Astrocyte (in vitro differentiated cells and primary cell): ENCODE measurements at places on chromosomes 11 and 22. TPM values are rescaled to one million over a fixed set of nuclear protein-coding genes. Genes with fewer than 3 reads are reported as not detected.
A peak's percentile ranks its signal among the peaks of the same experiment; 100 is the strongest.

Gene KIRREL3
- total RNA-seq, result 0.79 and 0.91 TPM in 2 replicates

Gene CCDC134
- 7.7 and 11.3 TPM in 2 replicates for total RNA-seq

Gene LRRC32
- 24.4 and 43.7 TPM in 2 replicates for total RNA-seq

Gene B3GAT3
- 52.4 and 54.5 TPM in 2 replicates for total RNA-seq

Gene MUC5AC
- not detected in 2 replicates for total RNA-seq

Gene EXPH5
- total RNA-seq, result 4.7 and 7.9 TPM in 2 replicates

Gene MRPL17
- 89.2 and 89.9 TPM in 2 replicates for total RNA-seq

Gene CCDC73
- total RNA-seq, result not detected in 2 replicates

Gene MPPED2
- total RNA-seq, result 1.1 and 1.6 TPM in 2 replicates

Gene CTNND1
- 235 and 243 TPM in 2 replicates for total RNA-seq

GRCh38 chr22:29948385-29948769 lies 65.4 kb downstream of the MTMR3 start:
- no peak overlapping the region for H3K4me3 ChIP-seq
- peak overlapping the region; percentile 2 for H3K27ac ChIP-seq

GRCh38 chr11:9905960-9906791 lies 242.3 kb downstream of the SWAP70 start:
- H3K4me3 ChIP-seq, result no peak overlapping the region
- peak overlapping the region; percentile 85 for H3K27ac ChIP-seq
- no peaks in the 10 kb centered on the region for H3K27me3 ChIP-seq
- peaks cover 20% of the 10 kb centered on the region for H3K4me1 ChIP-seq

DNA sequence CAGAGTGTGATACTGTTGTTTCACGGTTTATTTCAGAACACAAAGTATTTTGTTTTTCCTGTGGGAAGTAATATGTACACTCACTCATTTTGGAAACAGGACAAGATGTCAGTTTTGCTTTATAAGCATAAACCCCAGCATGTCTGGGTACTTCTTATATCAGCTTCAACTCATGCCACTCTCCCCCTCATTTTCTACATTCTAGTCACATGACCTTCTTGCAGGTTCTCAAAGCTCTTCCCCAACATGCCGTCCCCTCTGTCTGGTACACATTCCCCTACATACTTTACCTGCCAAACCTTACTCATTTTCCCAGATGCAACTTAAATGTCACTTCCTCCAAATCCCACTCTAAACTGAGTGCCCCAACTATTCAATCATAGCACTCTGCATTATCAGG lies 1.6 kb upstream of the CTR9 start:
- H3K36me3 ChIP-seq, result peaks cover 6% of the 10 kb centered on the region
- H3K27ac ChIP-seq, result no peak overlapping the region
- peaks cover 8% of the 10 kb centered on the region for H3K4me1 ChIP-seq

- H3K4me3 ChIP-seq, result no peak overlapping the region
- H3K36me3 ChIP-seq, result no peaks in the 10 kb centered on the region
- no peak overlapping the region for H3K27ac ChIP-seq
- no peak for DNase-seq
- H3K4me1 ChIP-seq, result no peaks in the 10 kb centered on the region
- no peaks in the 10 kb centered on the region for H3K27me3 ChIP-seq
Observed at GRCh38 chr11:26698224-26698623, 23.6 kb downstream of the SLC5A12 start.

- no peaks in the 10 kb centered on the region for H3K4me1 ChIP-seq
- no peaks in the 10 kb centered on the region for H3K36me3 ChIP-seq
- H3K27me3 ChIP-seq, result no peaks in the 10 kb centered on the region
- no peak for DNase-seq
Observed at GRCh38 chr22:33095661-33096060, 37.5 kb upstream of the SYN3 start.

DNA sequence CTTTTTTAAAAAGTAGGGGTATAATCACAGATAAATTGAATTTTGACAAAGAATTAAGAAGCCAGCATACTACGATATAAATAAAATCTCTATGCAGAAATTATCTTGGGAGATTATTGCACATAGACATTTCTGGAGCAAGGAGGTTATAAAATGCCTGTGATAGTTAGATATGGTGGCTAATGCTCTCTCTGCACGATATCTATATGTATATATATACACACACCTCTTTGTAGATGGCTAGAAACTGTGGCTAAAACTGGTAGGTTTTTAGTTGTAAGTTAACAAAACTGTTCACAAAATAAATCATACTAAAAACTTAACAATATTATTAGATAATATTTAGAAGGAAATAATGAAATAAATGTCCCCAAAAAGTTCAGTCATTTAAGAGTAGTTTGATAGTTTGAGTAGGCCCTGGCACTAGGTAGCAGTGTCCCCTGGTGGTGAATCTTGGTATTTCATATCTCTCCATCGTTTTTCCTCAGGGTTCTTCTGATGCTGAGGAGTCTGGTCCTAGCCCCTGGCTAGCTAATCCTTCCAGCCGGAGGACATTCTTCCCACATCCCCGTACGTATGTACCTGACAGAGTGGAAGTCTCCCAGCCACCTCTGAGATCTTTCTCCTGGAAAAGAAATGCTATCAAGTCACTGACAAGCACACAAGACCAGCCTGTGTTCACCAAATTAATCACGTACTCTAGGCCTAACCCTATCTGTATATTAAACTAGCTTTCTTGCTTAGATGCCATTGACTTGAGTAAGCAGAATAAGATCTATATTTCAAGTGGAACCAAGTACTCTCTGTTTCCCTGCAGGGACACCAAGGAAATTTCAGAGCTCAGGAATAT lies 32.2 kb downstream of the ART5 start:
- no peak overlapping the region for H3K27ac ChIP-seq
- DNase-seq, result no peak
- no peaks in the 10 kb centered on the region for H3K4me1 ChIP-seq
- H3K4me3 ChIP-seq, result no peak overlapping the region

GRCh38 chr11:69085490-69086095 lies 36.9 kb downstream of the TPCN2 start:
- H3K4me3 ChIP-seq, result no peak overlapping the region
- peaks cover 16% of the 10 kb centered on the region for H3K4me1 ChIP-seq
- no peaks in the 10 kb centered on the region for H3K27me3 ChIP-seq
- H3K36me3 ChIP-seq, result no peaks in the 10 kb centered on the region

DNA sequence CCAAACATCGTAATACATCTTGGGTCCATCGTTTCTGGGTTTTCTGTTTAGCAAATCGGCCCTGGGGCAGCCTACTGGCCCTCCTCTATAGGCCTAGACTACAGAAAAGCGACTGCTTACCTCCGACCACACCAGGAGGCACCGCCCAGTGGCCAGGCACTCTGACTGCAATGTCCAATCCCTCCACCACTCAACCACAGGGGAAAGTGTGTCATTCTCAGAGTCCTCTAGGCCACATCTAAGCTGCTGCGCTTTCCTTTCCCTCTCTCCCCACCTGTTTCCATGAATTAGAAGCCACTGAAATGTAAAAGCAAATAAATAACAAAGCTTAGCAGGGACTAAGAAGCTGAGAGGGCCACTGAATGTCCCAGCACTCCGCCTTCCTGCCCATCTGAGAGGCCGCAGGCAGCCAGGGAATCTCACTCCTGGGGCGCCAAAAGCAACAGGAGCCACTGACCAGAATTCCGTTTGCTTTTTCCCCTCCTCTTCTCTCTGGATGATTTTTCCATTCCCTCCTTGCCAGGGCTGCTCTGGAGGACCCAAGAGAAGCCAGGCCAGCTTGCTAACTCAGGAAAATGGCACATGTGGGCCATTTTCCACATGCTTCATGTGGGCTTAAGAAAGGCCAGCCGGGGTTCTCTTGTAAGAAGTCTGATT lies 50.1 kb upstream of the FLI1 start:
- H3K27ac ChIP-seq, result no peak overlapping the region
- no peaks in the 10 kb centered on the region for H3K36me3 ChIP-seq
- no peak overlapping the region for H3K4me3 ChIP-seq
- DNase-seq, result no peak
- H3K27me3 ChIP-seq, result no peaks in the 10 kb centered on the region

DNA sequence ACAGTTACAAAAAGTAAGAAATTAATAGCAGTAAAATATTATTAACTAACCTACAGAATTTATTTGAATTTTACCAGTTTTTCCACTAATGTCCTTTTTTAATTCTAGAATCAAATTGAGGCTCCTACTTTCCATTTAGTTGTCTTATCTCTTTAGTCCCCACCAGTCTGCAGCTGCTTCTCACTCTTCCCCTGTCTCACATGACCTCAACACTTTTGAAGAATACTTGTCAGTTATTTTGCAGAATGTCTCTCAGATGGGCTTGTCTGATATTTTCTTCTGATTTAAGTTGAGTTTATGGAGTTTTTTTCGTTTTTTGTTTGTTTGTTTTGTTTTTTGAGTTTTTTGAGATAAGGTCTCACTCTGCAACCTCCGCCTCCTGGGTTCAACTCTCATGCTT lies 74.3 kb upstream of the ADORA2A start:
- no peak overlapping the region for H3K4me3 ChIP-seq
- H3K27me3 ChIP-seq, result no peaks in the 10 kb centered on the region
- H3K36me3 ChIP-seq, result peaks cover 10% of the 10 kb centered on the region
- H3K4me1 ChIP-seq, result no peaks in the 10 kb centered on the region
- no peak for DNase-seq

DNA sequence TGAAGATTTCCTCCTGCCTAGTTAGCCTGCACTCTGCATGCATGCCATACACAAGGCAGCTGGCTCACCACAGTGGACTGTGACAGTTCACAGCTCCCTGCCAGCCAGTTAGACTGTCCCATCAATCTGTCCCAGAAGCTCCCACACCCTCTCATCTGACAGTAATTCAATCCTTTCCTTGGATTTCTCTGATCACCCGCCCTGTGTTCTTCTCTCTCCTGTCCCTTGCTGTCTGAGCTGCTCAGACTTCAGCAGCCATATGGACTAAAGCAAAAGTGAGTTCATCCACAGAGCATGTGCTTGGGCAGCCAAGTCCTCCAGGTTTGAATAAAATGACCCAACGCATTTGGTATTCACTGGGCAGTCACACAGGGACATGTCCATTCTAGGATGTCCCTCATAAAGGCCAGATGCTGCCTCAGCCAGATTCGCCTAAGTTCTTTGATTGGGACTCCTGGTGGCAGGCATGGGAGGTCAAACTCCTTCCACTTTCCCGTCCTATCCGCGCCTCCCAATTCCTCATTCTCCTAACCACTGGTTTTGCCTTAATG lies 54.5 kb upstream of the ZBTB44 start:
- H3K4me1 ChIP-seq, result no peaks in the 10 kb centered on the region
- H3K4me3 ChIP-seq, result no peak overlapping the region
- DNase-seq, result no peak
- peaks cover 34% of the 10 kb centered on the region for H3K27me3 ChIP-seq

DNA sequence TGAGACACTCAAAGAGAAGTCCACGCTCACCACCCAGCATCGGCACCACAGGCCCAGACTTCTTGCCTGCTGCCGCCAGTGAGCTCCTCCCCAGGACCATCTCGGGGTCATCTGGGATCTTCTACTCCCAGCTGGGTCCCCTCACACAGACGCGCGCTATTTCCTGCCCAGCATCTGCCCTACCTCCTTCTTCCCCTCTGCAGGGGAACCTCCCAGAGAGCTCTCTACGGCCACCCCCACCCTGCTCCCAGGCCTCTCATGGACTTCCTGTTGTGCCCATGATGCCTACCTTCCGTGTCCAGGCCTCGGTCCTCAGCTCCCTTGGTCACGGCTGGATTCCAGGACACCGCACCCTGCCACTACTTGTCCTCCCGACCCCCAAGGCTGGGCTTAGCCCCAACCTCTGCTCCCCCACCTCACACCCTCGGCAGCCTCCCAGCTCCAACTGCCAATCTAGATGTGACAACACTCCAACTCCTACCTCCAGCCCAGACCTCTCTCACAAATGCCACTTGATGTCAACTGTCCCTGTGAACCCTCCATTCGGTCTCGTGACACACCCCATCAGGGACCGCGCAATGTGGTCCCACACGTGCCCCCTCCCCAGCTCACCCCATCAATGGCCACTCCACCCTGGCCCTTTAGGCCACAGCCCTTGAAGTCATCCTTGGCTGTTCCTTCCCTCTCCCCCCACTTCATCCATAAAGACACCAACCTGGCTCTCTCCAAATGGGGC lies 45.3 kb downstream of the SGSM3 start:
- H3K36me3 ChIP-seq, result peaks cover 16% of the 10 kb centered on the region
- H3K27me3 ChIP-seq, result no peaks in the 10 kb centered on the region
- H3K4me3 ChIP-seq, result no peak overlapping the region
- H3K4me1 ChIP-seq, result peaks cover 4% of the 10 kb centered on the region

DNA sequence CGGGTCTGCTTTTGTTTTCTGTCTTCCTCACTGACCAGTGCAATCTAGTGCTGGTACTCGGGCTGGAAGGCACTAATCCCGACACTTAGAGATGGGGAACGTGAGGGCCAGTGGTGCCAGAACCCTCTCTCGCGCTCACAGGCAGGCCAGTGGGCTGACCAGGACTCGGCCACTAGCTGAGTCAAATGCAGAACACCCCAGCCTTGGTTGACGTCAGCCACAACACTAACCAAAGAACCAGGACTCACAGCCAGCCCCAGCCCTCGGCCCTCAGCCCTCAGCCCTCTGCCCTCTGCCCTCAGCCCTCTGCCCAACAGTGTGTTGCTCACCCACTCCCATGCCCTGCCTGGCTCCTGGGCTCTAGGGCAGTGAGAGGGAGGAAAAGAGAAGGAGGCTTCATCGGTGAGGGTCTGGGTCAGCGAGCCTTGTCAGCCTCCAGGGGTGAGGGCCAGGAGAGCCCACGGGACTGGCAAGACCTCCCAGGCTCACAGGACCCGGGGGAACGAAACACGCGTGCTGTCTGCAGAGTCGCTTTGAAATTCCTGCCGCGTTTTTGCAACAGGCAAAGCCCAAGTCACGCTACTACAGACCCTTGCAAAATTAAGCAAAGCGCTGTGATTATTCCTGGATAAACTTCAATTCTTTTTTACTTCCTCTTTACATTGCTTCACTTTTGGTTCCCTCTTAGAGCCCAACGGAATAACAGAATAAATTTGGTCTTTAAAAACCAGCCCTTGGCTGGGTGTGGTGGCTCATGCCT lies 27.5 kb downstream of the KIAA0930 start:
- peaks cover 36% of the 10 kb centered on the region for H3K4me1 ChIP-seq
- peak; percentile 69 for DNase-seq
- H3K36me3 ChIP-seq, result no peaks in the 10 kb centered on the region
- peak overlapping the region; percentile 84 for H3K27ac ChIP-seq
- H3K4me3 ChIP-seq, result peak overlapping the region; percentile 37
- H3K27me3 ChIP-seq, result no peaks in the 10 kb centered on the region

DNA sequence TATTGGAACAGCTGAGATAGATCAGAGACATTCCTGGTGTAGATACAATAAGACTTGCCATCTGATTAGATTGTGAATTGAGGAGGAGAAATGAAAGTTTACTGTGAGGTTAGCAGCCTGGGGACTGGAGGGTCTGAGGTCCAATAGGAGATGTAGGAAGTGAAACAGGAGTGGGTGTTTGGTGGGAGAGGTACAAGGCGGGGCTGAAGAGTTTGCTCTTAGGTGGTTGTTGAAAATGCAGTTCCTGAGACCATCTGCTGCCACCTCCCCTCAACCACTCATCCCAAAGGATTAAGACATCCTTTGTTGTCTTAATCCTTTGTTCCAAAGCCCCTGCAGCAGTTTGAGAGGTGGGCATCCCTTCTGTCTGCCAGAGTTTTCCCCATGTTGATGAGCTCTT lies 14.8 kb downstream of the PIWIL4 start:
- H3K4me1 ChIP-seq, result no peaks in the 10 kb centered on the region
- H3K4me3 ChIP-seq, result no peak overlapping the region
- no peaks in the 10 kb centered on the region for H3K27me3 ChIP-seq
- DNase-seq, result no peak
- H3K36me3 ChIP-seq, result no peaks in the 10 kb centered on the region
- H3K27ac ChIP-seq, result no peak overlapping the region

GRCh38 chr11:18455686-18456372 lies at the start of gene LDHAL6A:
Gene LDHAL6A, plus strand, starts transcription at chr11:18455856. Its CDS starts 825 bp downstream, at chr11:18456681.
- no peaks in the 10 kb centered on the region for H3K27me3 ChIP-seq
- H3K36me3 ChIP-seq, result no peaks in the 10 kb centered on the region
- no peak within 1 kb of the TSS for H3K27ac ChIP-seq
- H3K4me3 ChIP-seq, result no peak within 1 kb of the TSS

GRCh38 chr11:91800208-91800914 lies 424.3 kb upstream of the FAT3 start:
- no peaks in the 10 kb centered on the region for H3K4me1 ChIP-seq
- no peak overlapping the region for H3K4me3 ChIP-seq
- no peak overlapping the region for H3K27ac ChIP-seq
